ENCODE measurements at places on chromosomes 16 and 17. TPM values are rescaled to one million over a fixed set of nuclear protein-coding genes. Genes with fewer than 3 reads are reported as not detected.

The KRT33B gene
- not detected for total RNA-seq

The GOSR2 gene
- total RNA-seq = 53.7 TPM

The KRT17 gene
- 0.76 TPM for total RNA-seq

- no peak for DNase-seq
Observed at GRCh38 chr17:49299996-49300395, 62.1 kb downstream of the ZNF652 start.

DNA sequence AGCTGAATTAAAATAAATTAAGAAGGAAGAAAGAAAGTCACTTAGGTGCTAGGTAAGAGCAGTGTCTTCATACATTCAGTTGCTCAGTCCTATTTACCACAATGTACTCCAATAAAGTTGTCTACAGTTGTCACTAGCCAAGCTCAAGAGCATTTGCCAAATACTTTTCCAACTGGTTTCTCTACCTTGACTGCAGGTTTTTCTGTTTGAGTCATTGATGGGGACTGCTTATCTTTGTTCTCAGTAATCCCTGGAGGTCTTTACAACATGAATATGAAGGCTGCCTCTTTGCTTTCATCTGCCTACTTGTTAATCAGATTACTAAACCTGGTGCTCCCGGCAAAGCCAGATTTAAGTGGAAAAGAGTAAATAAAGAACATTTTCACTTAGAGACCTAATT, 64.6 kb upstream of the CLEC18B start:
- no peak for DNase-seq

GRCh38 chr16:8673611-8674412, 605 bp upstream of the ABAT start:
- DNase-seq = no peak

- DNase-seq = no peak
Observed at GRCh38 chr17:45794840-45795239, 10.7 kb downstream of the CRHR1 start.

DNA sequence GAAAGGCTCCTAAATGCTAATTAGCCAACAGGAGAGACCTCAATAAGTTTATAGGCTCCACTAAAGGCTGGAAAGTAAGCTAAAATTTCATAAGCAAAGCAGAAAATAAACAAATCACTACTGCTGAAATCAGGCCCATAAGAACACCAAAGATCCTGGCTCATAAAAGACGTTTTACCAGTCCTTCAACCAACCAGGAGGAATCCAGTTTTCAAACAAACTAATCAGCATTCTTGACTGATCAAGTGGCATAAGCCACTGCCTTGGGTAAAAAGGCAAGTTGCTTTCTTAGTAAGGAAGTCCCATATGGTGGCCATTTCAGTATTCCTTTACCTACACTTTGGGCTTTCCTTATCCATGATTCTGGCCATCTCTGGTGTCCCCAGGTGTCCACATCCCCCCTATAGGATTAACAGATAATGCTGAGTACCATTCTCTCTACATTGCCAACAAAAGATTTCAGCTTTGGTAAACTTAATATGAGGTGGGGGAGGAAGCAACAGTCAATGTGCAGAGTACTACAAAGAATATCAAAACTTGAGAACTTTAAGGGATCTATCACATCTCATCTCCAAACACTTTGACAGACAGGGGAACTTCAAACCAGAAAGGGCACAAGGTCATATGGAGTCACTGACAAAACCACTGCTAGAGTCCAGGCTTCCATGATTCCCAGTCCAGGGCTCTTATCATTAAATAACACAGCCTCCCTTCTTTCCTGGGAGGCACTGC, 1.3 kb downstream of the TOM1L2 start:
- no peak for DNase-seq

GRCh38 chr17:75478508-75478907, 22.1 kb downstream of the TMEM94 start:
- DNase-seq = no peak

DNA sequence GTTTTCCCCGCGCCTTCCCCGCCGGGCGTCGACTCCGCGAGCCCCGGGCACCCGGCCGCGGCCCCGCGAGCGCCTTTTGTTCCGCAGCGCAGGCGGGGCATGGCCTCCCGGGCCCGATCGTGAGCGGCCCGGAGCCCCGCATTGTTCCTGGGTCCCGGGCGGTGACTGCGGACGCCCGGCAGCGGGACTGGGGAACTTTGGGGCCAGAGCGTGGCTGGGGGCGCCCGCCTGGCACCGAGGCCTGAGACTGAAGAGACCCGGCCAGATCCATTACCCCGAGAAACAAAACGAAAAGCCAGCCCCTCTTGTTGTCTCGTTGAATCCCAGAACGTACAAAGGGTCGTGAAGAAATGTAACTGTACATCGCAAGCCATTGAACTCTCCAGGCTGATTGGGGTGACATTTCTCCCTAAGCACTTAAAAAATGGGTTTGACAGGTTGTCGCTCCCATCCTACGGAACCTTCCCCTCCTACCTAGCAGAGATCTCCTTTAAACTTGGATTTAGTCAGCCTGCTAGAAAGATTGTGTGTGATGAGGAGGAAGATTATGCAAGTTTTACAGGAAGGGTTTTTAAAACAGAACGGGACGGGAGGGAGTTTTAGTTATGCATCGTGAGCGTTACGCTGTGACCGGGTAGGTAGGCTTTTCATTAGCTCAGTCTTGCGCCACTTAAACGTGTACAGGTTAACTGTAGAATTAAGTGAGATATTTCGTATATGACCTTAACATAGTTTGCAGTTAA, 825 bp downstream of the METTL9 start:
- peak; percentile 25 for DNase-seq

DNA sequence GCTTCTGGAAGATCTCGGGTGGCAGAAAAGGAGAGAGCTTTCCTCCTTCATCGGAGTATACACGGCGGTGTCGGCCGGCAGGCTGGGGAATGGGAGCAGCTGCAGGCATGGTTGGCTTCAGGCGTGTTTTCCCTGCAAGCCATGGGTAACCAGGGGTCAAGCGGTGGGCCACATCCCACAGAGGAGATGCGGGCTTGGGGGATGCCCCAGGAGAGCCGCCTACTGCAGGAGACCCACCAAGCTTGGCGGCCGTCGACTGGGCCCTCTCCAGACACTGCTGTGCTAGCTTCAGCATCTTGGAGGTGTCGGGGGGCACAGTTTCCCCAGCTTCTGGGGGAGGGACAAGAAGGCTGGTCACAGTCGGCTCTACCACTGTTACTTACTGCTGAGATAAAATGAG, 4.2 kb downstream of the VPS9D1 start:
- DNase-seq = no peak

DNA sequence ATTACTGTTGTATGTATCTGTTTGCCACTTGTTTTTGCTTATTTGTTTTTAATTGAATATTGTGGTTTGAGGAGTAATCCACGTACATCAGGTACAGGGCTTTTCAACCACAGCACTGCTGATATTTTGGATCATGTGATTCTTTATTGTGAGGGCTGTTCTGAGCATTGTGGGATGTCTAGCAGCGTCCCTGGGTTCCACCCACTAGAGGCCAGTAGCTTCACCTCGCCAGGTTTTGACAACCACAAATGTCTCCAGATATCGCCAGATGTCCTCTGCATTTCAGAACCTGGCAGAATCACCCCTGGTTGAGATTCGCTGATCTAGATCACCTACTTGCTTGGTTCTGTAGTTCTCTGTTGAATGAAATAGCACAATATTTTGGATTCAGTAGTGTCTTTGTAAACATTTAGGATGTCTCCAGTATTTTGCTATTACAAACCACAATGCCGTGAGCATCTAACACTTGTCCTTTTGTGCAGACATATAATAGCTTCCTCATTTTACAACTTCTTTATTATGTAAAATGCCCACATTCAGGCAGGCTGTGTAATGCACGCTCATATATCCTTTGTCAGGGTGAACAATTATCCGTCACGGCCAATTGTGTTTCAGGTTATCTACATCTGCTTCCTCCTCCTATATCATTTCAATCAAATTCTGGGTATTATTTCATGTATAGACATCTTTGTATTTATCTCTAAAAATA, 380.3 kb downstream of the SNX29 start:
- no peak for DNase-seq

All from mucosa of descending colon (tissue), 3 donors.